ENCODE measurements at places on chromosomes 7 and 10. TPM values are rescaled to one million over a fixed set of nuclear protein-coding genes. Genes with fewer than 3 reads are reported as not detected.
A peak's percentile ranks its signal among the peaks of the same experiment; 100 is the strongest.

- peak; percentile 39 for ATAC-seq
Measured at GRCh38 chr10:68406111-68406814, 814 bp downstream of the RUFY2 start.

Gene PON1
- not detected for total RNA-seq

DNA sequence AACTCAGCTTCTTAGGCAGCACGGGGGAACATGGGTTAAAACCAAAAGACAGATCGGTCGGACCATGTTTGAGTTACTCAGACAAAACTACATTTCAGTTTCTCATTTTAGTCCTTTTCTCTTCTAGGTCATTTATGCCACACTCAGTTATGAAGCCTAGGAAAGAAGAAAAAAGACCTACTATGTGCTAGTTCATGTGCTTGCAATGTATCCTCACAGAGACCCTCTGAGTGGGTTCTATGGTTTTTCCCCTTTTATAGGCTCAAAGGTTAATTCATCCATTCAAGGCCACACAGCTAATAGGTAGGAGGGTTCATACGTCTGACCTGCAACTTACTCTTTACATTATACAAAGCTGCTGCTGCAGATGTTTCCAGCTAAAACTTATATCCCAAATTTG is 104.7 kb upstream of the ZNF438 start:
- ATAC-seq: no peak

Gene FAM25C
- not detected for total RNA-seq

Measured in activated T-helper 17 cell treated with anti-CD3 and anti-CD28 coated beads, Interleukin-2, amount 50 U/mL, for 72 hours (primary cell).